ENCODE measurements at places on chromosomes 1 and 21.
A peak's percentile ranks its signal among the peaks of the same experiment; 100 is the strongest.

- DNase-seq: no peak
Observed at GRCh38 chr1:48470481-48470855, 1.5 kb downstream of the SPATA6 start.

DNA sequence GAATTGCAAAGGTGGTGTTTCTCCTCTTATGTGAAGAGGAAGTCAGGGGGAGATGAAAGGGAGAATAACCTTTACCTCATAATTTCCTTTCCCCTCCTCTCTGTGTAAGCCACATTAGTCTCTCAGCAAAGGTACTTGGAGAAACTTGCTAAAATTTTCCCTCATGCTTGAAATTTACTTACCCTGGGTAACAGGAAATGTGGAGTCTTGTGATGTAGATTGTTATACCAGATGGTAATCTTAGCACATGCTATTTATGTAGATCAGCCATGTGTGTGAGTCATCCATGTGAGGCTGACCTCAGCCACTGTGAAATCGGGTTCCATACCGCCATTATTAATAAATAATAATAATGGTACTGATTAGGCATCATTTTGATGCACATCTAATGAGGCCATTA lies 128.4 kb downstream of the TGFB2 start:
- peak; percentile 67 for DNase-seq

GRCh38 chr21:37767984-37768383 lies 148.3 kb downstream of the KCNJ6 start:
- no peak for DNase-seq

DNA sequence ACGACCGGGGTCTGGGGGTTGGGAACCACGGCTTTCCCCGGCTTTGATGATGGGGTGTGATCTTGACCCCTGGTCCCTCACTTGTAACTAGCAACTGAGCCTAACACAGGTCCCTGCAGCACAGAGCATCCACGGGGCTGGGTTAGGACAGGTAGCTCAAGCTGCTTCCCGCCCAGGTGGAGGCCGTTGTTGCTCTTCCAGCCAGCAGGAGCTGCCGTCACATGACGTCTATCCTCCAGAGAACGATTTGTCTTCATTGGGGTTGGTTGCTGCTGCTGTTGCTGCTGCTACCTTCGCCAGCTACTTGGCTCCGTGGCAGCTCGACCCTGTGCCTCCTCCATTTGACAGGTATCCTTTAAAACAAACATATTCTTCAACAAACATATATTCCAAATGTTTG lies 74.3 kb upstream of the ADAR start:
- DNase-seq: no peak

DNA sequence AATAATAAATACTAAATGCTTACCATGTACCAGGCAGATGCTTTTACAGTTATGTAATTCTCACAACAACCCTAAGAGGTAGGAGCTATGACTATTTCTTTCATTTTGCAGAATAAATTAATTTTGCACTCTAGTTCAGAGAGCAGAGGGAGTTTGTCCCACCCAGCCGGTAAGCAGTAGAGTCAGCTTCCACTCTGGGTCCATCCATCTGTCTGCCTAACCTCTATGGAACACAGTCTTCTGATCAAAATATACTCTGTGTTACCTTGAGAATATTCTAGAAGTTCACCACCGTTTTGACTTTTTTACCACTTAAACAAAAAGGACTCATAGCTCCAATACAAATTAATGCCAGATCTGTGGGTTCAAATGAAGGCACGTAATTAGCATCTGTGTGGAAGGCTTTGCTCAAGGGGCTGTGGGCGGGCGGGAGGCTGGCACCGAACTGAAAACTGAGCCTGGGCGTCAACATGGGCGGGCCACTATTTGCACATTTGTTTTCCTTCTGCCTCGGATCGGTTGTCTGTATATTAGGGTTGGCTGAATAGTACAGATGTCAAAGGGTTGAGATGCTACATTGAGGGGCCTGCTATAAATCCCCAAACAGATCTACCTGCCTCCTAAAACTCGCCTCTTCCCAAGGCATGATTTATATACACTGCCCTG lies 33.1 kb upstream of the LMO4 start:
- no peak for DNase-seq

- DNase-seq: no peak
Observed at GRCh38 chr1:226688808-226689207, 50.3 kb downstream of the ITPKB start.

GRCh38 chr1:68814067-68814466 lies 317.2 kb upstream of the DEPDC1 start:
- no peak for DNase-seq

DNA sequence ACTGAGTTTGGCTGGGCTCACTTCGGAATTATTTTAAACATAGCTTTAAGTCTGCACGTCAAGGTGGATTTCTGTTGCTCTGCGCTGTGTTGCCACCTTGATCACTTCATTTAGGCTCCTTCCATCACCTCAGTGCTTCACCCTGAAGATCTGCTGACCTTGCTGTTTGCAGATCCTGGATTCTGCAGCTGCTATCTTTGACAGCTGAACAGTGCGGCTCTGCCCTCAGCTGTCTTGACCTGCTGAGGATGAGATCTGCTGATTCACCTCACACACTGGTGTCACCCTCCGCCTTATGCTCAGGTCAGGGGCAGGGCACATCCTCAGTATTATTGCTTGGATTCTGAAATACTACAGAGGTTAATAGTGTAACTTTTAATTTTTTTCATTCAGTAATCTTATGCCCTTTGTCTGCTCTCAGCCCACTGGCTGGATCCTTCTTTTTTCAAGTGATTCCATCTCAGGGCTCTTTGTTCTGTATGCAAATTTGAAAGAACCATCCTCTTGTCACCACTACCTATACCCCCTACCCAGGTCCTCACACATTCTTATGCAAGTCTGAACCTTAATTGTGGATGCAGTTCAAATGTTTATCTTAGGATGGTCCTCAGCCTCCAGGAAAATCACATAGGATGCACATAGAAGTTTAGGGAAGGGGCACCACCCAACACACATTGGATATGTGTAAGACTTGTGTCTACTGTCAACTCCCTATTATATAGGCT lies 364.0 kb downstream of the OLFM3 start:
- no peak for DNase-seq
